ENCODE measurements at places on chromosomes 7 and 10.
A peak's percentile ranks its signal among the peaks of the same experiment; 100 is the strongest.

- DNase-seq: no peak
Observed at GRCh38 chr7:37342688-37343471, 105.8 kb downstream of the ELMO1 start.

DNA sequence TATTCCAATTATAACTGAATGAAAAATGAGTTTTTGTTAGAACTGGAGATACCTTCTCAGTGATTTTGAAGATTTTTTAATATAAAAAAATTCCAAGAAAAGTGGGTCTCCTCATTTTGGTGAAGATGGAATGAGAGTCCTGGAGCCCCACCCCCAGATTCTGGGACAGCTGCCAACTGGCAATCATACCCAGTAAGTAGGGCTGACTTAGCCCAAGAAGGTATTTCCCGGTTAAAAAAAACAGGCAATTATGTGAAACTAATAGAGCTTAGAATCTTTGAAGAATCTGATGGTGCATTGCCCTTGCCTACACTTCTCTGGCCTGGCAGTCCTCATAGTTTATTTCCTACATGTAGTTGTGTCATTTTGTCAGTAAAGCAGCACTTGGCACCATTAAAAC lies 52.8 kb upstream of the VWDE start:
- DNase-seq: no peak

DNA sequence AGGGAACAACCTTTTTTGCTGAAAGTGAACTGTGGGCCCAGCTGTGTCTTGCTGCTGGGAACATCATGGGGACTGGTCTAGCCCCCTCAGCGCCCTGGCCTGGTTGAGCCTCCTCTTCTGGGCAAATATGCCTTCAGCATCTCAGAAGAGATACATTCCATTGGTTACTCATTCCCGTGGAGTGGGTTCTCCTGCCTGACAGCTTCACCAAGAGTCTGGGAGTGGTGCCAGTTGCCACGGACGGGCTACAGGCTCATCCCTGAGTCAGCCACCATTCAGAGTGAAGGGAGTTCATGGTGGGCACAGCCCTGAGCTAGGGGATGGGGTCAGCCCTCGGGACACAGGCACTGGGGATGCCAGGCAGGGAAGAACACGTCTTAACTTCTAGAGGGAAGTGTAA lies 81.9 kb downstream of the RAMP3 start:
- peak; percentile 76 for DNase-seq

- no peak for DNase-seq
Observed at GRCh38 chr10:75640803-75641202, 209.4 kb downstream of the LRMDA start.

- no peak for DNase-seq
Observed at GRCh38 chr10:80519936-80520650, 17.6 kb upstream of the SH2D4B start.

GRCh38 chr10:32889631-32890212 lies 68.3 kb downstream of the ITGB1 start:
- DNase-seq: no peak
